ENCODE measurements at places on chromosomes 16 and 17.
A peak's percentile ranks its signal among the peaks of the same experiment; 100 is the strongest.

DNA sequence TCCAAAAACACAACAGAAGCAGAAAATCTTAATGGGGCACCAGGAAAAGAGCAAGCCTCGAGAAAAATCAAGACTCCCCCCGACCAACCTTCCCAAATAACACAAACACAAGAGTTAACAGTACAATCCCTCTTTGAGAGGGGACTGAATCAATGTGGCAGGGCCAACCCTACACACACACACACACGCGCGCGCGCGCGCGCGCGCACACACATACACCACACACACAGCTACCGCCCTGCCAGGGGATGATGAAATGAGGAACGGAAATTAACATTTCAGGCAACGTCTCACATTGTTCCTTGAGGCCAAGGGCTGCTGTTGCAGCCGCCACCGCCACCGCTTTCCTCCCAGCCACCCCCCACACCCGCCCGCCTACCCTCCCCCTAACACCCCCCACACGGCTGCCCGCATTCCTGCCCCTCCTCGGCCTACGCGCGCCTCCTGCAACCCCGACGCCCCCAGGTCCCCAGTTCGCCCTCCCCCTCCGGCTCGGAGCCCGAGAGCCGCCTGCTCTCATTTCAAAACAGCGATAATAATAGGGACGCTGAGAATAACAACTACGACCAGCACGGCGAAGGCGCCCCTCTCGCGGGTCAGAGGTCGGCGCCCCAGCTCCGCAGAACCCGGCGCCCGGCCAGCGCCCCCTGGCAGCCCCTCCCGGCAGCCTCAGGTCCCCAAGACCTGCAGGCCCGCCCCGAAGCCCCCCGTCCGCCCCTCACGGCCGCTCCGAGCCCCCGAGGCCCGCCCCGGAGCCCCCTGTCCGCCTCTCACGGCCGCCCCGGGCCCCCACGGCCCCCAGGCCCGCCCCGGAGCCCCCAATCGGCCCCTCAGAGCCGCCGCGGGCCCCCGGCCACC is 1.1 kb downstream of the ANKRD11 start:
- DNase-seq, result peak; percentile 91

- no peak for DNase-seq
Measured at GRCh38 chr17:15143524-15143923, 121.6 kb downstream of the PMP22 start.

- DNase-seq, result no peak
Measured at GRCh38 chr16:24478401-24478800, 61.0 kb upstream of the RBBP6 start.

GRCh38 chr17:55666806-55667205 is 55.9 kb downstream of the TMEM100 start:
- DNase-seq, result no peak

GRCh38 chr17:29039764-29040598 is 3.0 kb upstream of the PIPOX start:
- no peak for DNase-seq

DNA sequence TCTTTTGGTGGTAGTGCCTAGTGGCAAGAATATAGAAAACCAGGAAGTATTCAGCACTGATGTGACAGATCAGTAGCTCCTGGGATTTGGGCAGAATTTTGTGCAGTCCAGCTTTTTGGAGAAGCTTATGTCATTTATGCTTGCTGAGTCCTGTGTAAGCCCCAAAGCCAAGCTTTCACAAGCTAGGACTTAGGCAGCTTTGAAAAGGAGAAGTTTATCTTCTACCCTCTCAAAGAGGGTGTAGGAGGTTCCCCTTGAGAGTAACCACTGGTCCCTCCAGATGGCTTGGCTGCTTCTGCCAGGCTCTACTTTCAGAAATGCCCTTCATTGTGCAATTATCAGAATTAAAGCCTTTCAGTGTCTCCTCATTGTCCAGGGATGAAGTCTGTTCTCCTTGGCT is 78.8 kb downstream of the CES1 start:
- no peak for DNase-seq

GRCh38 chr16:30068750-30069610 is 3.4 kb downstream of the ALDOA start:
- DNase-seq, result peak; percentile 77

- no peak for DNase-seq
Measured at GRCh38 chr16:84879569-84880487, 60.0 kb downstream of the CRISPLD2 start.

DNA sequence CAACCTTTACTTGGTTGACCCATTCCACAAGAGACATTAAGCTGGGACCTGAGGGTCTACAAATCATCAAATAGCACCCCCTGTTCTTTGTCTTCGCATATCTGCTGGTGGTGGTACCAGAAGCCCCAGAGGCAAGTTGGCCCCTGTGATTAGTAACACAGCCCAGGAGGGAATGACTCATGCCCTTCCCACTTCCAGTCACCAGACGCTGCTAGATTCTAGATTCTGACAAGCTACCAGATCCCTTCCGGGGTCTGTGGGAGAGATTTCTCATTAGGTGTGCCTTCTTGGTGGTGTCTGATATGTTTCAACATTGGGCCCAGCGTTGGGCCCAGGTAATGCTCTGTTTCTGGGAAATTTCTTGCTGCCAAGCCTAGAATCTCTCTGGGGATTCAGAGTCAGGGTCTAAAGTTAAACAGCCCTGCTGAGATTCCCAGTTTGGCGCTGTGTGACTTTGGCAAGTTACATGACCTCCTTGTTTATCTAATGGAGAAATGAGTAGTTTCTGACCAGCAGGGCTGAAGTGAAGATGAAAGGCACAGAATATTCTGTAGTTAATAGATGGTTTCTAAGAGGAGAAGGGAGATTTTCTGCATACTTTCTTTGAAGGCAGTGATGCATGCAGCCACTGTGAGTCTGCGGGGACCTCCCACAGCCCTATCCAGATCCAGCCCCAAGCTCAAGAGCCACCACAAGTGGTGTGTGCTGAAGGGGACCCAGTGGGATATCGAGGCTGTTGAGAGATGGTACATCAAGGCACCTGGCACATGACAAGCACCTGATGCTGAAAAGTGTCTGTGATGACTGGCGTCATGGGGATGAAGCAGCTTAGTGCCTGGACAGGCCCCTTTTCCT is 3.9 kb downstream of the TRPV2 start:
- no peak for DNase-seq

- DNase-seq, result no peak
Measured at GRCh38 chr16:80147026-80147655, 393.7 kb upstream of the DYNLRB2 start.

Measured in CD4-positive, alpha-beta memory T cell (primary cell).